ENCODE measurements at places on chromosomes 7 and 10. TPM values are rescaled to one million over a fixed set of nuclear protein-coding genes. Genes with fewer than 3 reads are reported as not detected.

GPR22 gene
- total RNA-seq, result not detected

PDK4 gene
- under 0.01 TPM for total RNA-seq

CYP3A4 gene
- not detected for total RNA-seq

TACC2 gene
- total RNA-seq, result 6.8 TPM
